Glutamatergic neuron (in vitro differentiated cells): ENCODE measurements at places on chromosomes 4 and X. TPM values are rescaled to one million over a fixed set of nuclear protein-coding genes. Genes with fewer than 3 reads are reported as not detected.

The WNK3 gene
- total RNA-seq = 19.7 TPM

The ADAM29 gene
- total RNA-seq = not detected

The RAB33B gene
- 5.0 TPM for total RNA-seq

The FABP2 gene
- total RNA-seq = not detected

The BMP2K gene
- total RNA-seq = 13.6 TPM

DNA sequence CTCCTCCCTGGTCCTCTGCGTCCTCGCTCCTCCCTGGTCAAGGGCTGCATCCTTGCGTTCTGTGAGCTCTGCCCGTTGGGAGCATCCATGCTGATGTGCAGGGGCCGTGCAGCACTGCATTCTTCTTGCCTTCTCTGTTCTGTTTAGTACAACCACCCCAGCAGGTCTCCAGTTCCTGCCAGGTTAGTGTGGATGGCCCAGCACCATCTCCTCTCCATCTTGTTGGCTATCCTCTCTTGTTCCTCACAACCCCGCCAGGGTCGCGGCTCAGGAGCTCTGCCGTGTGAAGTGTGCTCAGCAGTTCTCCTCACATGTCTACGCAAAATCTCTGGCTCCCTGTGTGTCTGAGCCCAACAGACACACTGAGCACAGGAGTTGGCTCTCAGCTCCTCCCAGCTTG lies 10.4 kb upstream of the MAEA start:
- H3K4me1 ChIP-seq = no peaks in the 10 kb centered on the region
- no peak overlapping the region for H3K4me3 ChIP-seq
- no peak for DNase-seq
- peaks cover 10% of the 10 kb centered on the region for H3K27me3 ChIP-seq
- H3K27ac ChIP-seq = no peak overlapping the region

DNA sequence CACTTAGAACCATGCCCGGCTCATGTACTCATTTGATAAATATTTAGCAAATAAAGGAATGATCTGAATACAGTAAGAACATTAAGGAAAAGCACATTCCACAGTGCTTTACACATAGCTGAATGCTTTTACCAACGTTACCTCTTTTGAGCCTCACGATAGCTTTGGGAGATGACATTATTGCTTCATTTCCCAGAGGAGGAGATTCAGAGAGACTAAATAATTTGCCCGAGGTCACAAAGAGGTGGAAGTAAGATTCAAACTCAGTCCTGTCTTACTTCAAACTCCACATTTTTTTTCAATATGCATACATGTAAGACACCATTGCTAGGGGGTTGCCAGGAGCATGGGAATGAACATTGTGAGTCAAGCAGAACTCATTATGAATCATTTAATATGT lies 538.5 kb downstream of the BCOR start:
- H3K4me3 ChIP-seq = no peak overlapping the region
- peaks cover 1% of the 10 kb centered on the region for H3K4me1 ChIP-seq
- H3K27ac ChIP-seq = no peak overlapping the region

GRCh38 chr4:159765382-159765781 lies 662.5 kb downstream of the RAPGEF2 start:
- H3K4me1 ChIP-seq = no peaks in the 10 kb centered on the region
- no peak overlapping the region for H3K27ac ChIP-seq
- H3K27me3 ChIP-seq = peaks cover 2% of the 10 kb centered on the region
- no peak overlapping the region for H3K4me3 ChIP-seq

DNA sequence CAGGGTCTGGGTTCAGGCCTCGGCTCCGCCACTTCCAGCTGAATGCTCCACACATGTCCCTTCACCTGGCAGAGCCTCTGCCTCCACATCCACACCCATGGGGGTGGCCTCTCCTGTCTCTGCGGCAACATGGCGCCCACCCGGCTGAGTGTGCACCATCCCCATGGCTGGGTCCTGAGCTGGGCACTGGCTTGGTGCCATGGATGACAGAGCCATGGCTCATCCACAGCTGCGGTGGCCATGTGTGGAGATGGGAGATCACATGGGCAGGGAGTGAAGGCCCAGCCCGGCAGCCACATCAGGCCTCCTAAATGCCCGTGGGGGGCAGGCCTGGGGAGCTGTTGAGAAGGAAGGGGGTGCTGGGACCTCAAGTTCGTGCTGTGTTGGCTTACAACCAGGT lies 213.7 kb downstream of the AFAP1 start:
- no peaks in the 10 kb centered on the region for H3K4me1 ChIP-seq
- no peak overlapping the region for H3K27ac ChIP-seq
- no peak for DNase-seq
- peaks cover 8% of the 10 kb centered on the region for H3K27me3 ChIP-seq
- H3K4me3 ChIP-seq = no peak overlapping the region
- no peaks in the 10 kb centered on the region for H3K36me3 ChIP-seq

- no peak for DNase-seq
- H3K27me3 ChIP-seq = peaks cover 5% of the 10 kb centered on the region
- no peak overlapping the region for H3K4me3 ChIP-seq
- no peak overlapping the region for H3K27ac ChIP-seq
- H3K36me3 ChIP-seq = peaks cover 4% of the 10 kb centered on the region
Measured at GRCh38 chr4:140604544-140604943, 35.8 kb upstream of the UCP1 start.

DNA sequence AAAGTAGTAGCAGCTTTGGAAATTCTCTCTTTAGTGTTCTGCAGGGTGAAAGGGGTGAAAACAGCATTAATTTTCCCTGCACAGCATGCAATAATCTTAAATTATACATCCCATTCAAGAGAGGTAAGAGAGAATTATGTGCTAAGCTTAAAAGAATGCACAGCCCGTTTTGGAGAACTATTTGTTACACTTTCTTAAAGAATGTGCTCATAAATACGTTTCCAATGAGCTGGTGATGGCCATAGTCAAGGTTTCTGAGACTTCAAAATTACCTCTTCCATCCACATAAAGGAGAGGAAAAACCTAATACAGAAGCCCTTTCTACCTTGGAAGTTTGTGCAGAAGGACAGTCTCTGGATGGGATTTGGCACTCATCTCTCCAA lies 766.7 kb upstream of the TENM3 start:
- no peaks in the 10 kb centered on the region for H3K36me3 ChIP-seq
- no peaks in the 10 kb centered on the region for H3K27me3 ChIP-seq
- H3K27ac ChIP-seq = no peak overlapping the region
- peaks cover 8% of the 10 kb centered on the region for H3K4me1 ChIP-seq

DNA sequence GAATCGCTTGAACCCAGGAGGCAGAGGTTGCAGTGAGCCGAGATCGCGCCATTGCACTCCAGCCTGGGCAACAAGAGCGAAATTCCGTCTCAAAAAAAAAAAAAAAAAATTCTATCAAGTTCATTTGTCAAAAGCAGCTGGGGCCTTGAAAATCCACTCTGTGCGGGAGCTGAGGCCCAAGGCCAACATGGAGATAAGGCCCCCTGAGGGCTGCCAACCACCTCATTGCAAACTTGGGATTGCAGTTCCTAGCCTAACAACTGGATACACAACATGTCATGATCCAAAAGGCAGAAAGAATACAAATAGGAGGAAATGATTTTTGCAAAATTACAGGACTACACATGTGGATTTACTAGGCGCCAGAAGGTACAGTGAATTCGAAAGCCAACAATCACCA lies 22.5 kb upstream of the PRDX4 start:
- H3K36me3 ChIP-seq = no peaks in the 10 kb centered on the region
- no peaks in the 10 kb centered on the region for H3K4me1 ChIP-seq
- H3K4me3 ChIP-seq = no peak overlapping the region

- DNase-seq = no peak
- no peaks in the 10 kb centered on the region for H3K36me3 ChIP-seq
- H3K4me1 ChIP-seq = peaks cover 5% of the 10 kb centered on the region
Measured at GRCh38 chrX:43504394-43504793, 151.7 kb upstream of the MAOA start.

- H3K4me3 ChIP-seq = no peak overlapping the region
- no peaks in the 10 kb centered on the region for H3K36me3 ChIP-seq
- no peaks in the 10 kb centered on the region for H3K27me3 ChIP-seq
- H3K4me1 ChIP-seq = no peaks in the 10 kb centered on the region
- no peak for DNase-seq
Measured at GRCh38 chr4:168474660-168475320, 5.5 kb downstream of the DDX60L start.

GRCh38 chr4:188030401-188030800 lies 34.8 kb downstream of the ZFP42 start:
- H3K27me3 ChIP-seq = peaks cover 11% of the 10 kb centered on the region
- H3K36me3 ChIP-seq = no peaks in the 10 kb centered on the region
- no peak for DNase-seq
- no peak overlapping the region for H3K27ac ChIP-seq

- peaks cover 1% of the 10 kb centered on the region for H3K4me1 ChIP-seq
- H3K27me3 ChIP-seq = no peaks in the 10 kb centered on the region
- no peak overlapping the region for H3K27ac ChIP-seq
- DNase-seq = no peak
- no peak overlapping the region for H3K4me3 ChIP-seq
Measured at GRCh38 chr4:8938137-8938536, 66.5 kb upstream of the HMX1 start.
